GM12891 (cell line): ENCODE measurements at places on chromosomes 1 and 21.

DNA sequence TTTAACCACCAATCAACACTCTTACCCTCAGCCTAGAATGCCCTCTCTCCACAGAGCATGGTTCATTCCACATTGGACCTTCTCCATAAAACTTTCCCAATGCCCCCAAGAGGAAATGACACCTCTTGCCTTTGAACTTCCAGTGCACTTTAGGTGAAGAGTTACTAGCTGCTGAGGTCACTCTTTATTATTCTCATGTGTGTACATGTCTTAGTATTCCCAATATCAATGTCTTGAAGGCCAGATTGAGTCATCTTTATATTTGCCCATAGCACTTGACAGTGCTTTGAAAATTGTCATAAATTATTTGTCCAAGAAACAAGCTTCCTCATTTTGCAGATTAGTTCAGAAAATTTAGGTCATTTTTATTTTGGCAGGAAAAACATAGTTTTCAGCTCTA is 8.1 kb upstream of the DNASE2B start:
- no peak for DNase-seq

DNA sequence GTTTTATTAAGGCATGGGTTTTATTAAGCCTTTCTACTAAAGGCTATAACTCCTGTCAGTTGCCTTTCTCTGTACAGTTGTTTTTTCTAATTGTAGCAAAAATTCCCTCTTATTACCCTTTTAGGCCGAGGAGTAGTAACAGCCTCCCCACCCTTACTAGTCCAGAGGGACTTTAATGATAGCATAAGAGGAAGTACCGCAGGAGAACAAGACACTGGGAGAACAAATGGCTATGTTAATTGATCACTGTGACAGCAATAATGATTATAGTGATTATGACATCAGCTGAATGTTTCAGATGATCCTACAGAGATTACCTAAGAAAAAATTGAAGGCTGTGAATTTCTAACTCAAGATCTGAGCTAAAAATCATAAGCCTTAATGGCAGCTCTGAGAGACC is 383.0 kb upstream of the PTBP2 start:
- DNase-seq: no peak

GRCh38 chr1:238647877-238648276 is 738.5 kb upstream of the CHRM3 start:
- no peak for DNase-seq

DNA sequence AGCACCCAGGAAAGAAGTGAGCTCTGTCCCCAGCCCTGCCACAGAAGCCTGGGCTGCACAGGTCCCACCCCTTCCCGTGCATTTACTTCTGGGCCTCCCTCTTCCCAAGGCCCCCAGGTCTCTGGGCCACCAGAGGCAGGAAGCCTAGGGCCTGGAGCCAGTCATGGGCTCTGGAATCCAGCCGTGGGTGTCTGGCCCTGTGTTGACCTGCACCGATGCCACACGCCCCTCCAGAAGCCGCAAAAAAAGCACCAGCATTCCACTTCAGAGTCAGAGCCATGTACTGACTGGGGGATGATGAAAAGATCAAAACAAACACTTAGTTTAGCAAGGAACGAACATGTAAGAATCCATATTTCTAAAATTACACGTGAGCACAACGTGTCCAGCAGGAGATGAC is 141.7 kb downstream of the NPHP4 start:
- no peak for DNase-seq

- no peak for DNase-seq
Measured at GRCh38 chr1:58059789-58060188, 486.7 kb downstream of the OMA1 start.

GRCh38 chr1:112006416-112007025 is 17.1 kb upstream of the KCND3 start:
- DNase-seq: no peak

DNA sequence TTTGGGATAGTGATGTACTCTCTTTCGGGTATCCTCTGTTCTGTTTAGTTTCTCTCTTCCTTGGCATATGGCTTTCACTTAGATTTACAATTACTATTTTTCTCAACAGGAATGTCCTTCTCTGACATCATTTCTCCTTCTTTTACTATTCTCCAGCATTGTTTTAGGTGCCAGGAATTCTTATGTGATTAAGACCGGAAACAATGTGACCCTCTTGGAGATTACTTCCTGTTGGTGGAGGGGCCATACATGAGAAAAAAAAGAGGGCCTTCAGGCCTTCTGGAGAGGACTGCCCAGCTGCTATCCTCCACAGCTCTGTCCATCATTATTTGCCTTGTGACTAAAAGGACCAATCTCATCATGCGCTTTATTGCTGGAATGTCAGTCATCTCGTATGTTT is 50.4 kb upstream of the ADAMTS5 start:
- no peak for DNase-seq

DNA sequence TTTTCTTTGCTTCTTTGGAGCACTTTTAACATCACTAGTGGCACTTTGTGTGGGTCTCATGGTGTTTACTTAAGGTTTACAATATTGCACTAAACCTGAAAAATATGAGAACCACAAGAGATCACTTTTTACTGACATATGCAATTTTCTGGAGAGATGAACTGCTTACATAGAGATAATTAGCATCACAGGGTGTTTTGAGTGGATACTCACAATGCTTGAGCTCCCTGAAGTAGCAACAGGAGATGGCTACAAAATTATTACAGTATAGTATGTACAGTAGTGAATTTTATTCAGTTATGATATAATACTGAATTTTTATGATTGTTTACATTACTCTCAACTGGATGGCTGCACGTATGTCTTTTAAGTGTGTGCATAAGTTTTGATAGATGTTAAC is 22.6 kb downstream of the RPRD2 start:
- DNase-seq: no peak

DNA sequence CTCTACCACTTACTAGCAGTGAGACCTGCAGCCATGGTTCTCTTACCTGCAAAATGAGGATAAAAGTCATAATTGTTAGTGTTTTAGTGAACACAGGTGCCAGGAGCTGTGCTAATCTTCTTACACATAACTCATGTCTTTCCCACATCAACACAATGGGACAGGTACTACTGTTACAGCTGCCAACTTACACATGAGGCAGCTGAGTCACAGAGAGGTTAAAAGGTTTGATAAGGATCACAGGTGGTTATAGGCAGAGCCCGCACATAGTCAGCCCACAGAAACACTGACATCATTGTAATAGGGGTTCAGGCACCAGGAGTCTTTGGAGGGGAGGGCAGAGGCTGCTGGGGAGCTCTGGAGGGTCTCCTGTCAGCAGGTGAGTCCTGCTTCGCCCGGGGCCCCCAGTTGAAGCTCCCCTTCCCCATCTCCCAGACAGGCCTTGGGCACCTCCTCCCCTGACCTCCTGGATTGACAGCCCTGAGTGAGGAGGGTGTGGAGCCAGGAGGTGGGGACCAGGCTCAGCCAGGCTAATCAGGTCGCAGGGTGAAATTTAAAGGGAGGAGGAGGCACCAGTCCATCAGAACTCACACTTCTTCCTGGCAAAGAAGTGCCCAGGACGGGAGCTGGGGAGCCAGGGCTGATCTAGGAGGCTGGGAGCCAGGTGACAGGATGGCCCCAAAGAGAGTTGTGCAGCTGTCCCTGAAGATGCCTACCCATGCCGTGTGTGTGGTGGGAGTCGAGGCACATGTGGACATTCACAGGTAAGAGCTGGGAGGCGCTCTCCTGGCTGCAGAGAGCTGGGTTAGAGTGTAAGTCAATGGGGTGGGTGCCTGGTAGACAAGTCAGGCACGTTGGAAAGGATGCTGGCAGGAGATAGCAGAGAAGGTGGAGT is at the start of gene PADI1:
Gene PADI1, plus strand, starts transcription at position 583 of the 895 bp plus-strand sequence. Its CDS starts 90 bp downstream, at position 673.
- DNase-seq: no peak
